ENCODE measurements at places on chromosomes 4 and X. TPM values are rescaled to one million over a fixed set of nuclear protein-coding genes. Genes with fewer than 3 reads are reported as not detected.

NEXMIF gene
- not detected for total RNA-seq

SGMS2 gene
- total RNA-seq = not detected

POU4F2 gene
- not detected for total RNA-seq

DNA sequence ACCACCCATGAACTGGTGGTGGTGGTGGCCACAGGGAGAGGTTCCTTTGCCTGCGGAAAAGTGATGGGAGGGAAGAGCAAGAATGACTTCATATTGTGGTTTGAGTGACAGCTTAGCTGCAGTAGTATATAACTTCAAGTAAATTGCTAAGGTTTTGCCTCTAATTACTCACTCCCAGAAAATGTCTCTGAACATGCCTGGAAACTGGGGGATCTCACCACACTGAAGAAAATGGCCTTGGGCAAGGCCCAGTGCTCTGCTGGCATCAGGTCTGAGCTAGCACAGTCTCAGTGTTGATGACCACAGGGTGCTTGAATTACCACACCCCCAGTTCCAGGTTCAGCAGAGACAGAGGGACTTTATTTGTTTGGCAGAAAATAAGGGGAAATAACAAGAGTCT, 2085.4 kb downstream of the ARAP2 start:
- no peak for DNase-seq

DNA sequence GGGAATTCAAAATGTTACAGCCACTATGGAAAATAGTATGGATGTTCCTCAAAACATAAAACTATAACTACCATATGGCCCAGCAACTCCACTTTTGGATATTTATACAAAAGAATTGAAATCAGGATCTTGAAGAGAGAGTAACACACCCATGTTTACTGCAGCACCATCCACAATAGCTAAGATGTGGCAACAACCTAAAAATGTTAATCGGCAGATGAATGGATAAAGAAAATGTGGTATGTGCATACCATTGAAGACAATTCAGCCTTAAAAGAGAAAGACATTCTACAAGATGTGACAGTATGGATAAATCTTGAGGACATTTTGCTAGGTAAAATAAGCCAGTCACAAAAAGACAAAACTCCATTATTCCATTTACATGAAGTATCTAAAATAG, 171.9 kb downstream of the DCHS2 start:
- DNase-seq = no peak

GRCh38 chrX:50100188-50100587, 100.6 kb downstream of the AKAP4 start:
- peak; percentile 0 for DNase-seq

DNA sequence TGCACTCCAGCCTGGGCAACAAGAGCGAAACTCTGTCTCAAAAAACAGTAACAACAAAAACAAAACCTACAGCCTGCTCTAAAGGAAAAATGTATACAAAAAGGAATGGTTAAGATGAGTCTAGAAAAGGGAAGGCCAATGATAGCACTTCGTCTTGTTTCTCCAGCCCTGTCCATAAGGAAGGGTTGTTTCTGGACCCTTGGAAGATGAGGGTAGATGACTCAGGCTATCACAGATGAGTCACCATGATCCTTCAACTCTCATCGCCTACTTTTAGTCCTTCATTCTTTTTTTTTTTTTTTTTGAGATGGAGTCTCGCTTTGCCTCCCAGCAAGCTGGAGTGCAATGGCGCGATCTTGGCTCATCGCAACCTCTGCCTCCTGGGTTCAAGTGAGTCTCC, 8.8 kb downstream of the PLA2G12A start:
- no peak for DNase-seq
